ENCODE measurements at places on chromosomes 7 and 10. TPM values are rescaled to one million over a fixed set of nuclear protein-coding genes. Genes with fewer than 3 reads are reported as not detected.

GRCh38 chr7:29955799-29956486, 33.7 kb downstream of the SCRN1 start:
- no peaks in the 10 kb centered on the region for H3K36me3 ChIP-seq
- H3K4me1 ChIP-seq: no peaks in the 10 kb centered on the region
- no peak overlapping the region for H3K27ac ChIP-seq
- no peak overlapping the region for H3K4me3 ChIP-seq
- no peak for DNase-seq

GRCh38 chr7:158424531-158424930, 163.1 kb downstream of the PTPRN2 start:
- no peaks in the 10 kb centered on the region for H3K27me3 ChIP-seq
- no peaks in the 10 kb centered on the region for H3K36me3 ChIP-seq
- no peak overlapping the region for H3K4me3 ChIP-seq
- H3K4me1 ChIP-seq: no peaks in the 10 kb centered on the region

GRCh38 chr10:15227611-15228372, 59.3 kb upstream of the NMT2 start:
- H3K4me1 ChIP-seq: no peaks in the 10 kb centered on the region
- no peak overlapping the region for H3K27ac ChIP-seq
- H3K27me3 ChIP-seq: no peaks in the 10 kb centered on the region
- DNase-seq: no peak
- H3K36me3 ChIP-seq: no peaks in the 10 kb centered on the region
- no peak overlapping the region for H3K4me3 ChIP-seq

GRCh38 chr10:12807096-12807755, 194.3 kb downstream of the CCDC3 start:
- no peaks in the 10 kb centered on the region for H3K4me1 ChIP-seq
- DNase-seq: no peak
- no peaks in the 10 kb centered on the region for H3K36me3 ChIP-seq

- H3K4me3 ChIP-seq: no peak overlapping the region
- H3K4me1 ChIP-seq: no peaks in the 10 kb centered on the region
- no peak overlapping the region for H3K27ac ChIP-seq
- H3K36me3 ChIP-seq: no peaks in the 10 kb centered on the region
- no peaks in the 10 kb centered on the region for H3K27me3 ChIP-seq
These were observed 354.8 kb downstream of the CXCL12 start for GRCh38 chr10:44030132-44030531.

DNA sequence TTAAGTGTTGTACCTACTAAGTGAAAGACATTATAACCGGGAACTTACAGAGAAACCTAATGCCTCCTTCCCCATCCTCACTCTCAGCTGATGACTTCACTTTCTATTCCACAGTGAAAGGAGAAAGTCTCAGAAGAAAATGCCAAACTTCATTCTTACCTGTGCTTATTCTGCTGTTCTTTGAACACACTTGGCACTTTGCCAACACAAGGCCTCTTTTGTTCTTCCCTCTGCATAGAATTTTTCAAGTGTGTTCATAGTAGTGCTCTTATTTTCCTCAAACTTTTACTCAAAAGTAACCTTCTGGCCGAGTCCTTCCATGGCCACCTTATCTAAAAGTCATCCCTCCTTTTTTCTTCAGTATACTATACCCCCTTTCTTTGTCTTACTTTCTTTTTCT, 59.4 kb upstream of the ETV1 start:
- H3K27ac ChIP-seq: no peak overlapping the region
- H3K36me3 ChIP-seq: no peaks in the 10 kb centered on the region
- no peak for DNase-seq
- H3K4me1 ChIP-seq: no peaks in the 10 kb centered on the region
- H3K27me3 ChIP-seq: no peaks in the 10 kb centered on the region

GRCh38 chr7:100891568-100892247, 2.2 kb upstream of the UFSP1 start:
- no peaks in the 10 kb centered on the region for H3K36me3 ChIP-seq
- no peak overlapping the region for H3K4me3 ChIP-seq
- H3K27ac ChIP-seq: no peak overlapping the region
- peaks cover 36% of the 10 kb centered on the region for H3K4me1 ChIP-seq
- DNase-seq: no peak

DNA sequence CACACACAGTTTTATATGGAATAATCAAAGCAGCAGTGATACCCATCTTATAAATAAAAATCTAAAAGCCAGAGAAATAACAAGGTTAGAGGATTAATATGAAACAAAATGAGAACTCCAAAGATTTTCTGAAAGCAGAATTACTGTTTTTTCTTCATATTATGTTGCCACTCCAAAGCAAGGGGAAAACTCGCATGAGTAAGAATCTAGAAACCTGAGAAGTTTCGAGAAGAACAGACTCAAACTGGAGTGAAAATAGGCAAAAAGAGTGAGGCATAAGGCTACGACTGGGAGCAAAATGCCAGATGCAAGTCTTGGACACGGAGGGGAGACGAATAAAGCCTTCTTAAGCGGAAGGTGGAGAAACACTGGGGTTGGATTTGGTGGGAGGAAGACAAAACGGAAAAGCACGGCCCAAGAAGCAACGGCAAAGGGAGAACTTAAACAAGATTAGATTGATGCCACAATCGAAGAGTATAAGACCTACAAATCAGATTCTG, 923 bp downstream of the TNPO3 start:
- H3K4me1 ChIP-seq: peaks cover 17% of the 10 kb centered on the region
- H3K4me3 ChIP-seq: peak overlapping the region; percentile 99
- no peaks in the 10 kb centered on the region for H3K36me3 ChIP-seq

- H3K27me3 ChIP-seq: no peaks in the 10 kb centered on the region
- DNase-seq: no peak
- no peaks in the 10 kb centered on the region for H3K4me1 ChIP-seq
- no peak overlapping the region for H3K27ac ChIP-seq
These were observed 838.8 kb downstream of the GRID1 start for GRCh38 chr10:85527616-85528317.

GRCh38 chr10:92829786-92830377, 18.4 kb upstream of the EXOC6 start:
- H3K4me1 ChIP-seq: peaks cover 14% of the 10 kb centered on the region
- no peak overlapping the region for H3K27ac ChIP-seq
- H3K4me3 ChIP-seq: no peak overlapping the region

DNA sequence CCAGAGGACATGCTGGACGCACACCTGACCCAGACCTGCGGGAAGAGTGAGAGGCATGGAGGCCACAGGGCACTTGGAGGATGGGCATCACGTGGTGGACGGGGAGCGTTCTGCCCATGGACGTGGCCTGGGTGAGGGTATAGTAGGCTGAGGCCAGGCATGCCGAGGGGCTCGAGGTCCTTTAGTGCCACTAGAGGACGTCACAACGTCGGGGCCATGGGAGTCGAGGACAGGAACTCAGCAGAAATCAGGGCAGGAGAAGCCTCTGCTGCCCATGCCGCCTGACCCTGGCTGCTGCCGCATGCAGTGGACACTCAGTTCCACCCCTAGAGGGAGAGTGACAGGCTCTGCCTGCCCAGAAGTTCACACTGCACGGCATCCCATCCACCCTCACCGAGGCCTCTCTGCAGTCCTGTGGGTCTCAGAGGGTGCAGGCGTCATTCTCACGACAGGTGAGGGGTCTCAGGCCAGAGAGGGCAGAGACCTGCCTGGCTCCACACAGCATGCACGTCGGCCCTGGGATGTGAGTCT, 198.7 kb downstream of the ADARB2 start:
- H3K4me1 ChIP-seq: no peaks in the 10 kb centered on the region
- H3K4me3 ChIP-seq: no peak overlapping the region
- H3K36me3 ChIP-seq: no peaks in the 10 kb centered on the region
- DNase-seq: no peak
- no peaks in the 10 kb centered on the region for H3K27me3 ChIP-seq

GRCh38 chr7:44189286-44189992, at the start of gene GCK:
TSS of gene GCK (minus strand) at chr7:44189439. CDS start at chr7:44188953, 486 bp downstream.
- no peak within 1 kb of the TSS for H3K4me3 ChIP-seq
- no peak for DNase-seq
- no peaks in the 10 kb centered on the region for H3K4me1 ChIP-seq

DNA sequence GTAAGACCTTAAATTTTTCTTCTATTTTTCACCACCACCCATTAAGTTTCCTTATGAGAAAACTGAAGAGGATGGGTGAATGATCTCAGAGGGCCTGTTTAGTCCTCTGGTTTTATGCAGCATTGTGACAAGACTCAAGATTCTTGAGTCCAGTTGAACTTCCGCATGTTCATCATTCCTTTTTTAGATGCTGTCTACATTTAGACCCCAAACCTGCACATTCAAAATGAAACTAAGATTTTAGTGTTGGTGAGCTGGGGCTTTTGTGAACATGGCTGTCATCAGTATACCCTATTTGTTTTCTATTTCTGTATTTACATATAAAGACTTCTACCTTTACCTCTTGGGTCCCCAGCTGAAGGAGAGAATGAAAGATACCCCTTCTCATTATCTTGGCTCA, 31.1 kb downstream of the NET1 start:
- peaks cover 25% of the 10 kb centered on the region for H3K4me1 ChIP-seq
- H3K27ac ChIP-seq: no peak overlapping the region
- H3K36me3 ChIP-seq: no peaks in the 10 kb centered on the region
- no peak overlapping the region for H3K4me3 ChIP-seq
- DNase-seq: no peak

DNA sequence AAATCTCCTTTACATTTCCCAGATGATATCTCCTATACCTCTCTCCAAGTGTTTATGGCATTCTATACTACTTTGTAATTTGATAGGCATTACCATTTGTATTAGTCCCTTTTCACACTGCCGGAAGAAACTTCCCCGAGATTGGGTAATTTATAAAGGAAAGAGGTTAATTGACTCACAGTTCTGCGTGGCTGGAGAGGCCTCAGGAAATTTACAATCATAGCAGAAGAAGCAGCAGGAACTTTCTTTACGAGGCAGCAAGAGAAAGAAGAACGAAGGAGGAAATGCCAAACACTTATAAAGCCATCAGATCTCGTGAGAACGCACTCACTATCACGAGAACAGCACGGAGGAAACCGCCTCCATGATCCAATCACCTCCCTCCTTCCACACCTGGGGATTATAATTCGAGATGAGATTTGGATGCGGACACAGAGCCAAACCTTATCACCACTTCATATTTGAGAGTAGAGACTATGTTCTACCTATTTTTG, 1194.6 kb downstream of the SORCS1 start:
- H3K36me3 ChIP-seq: no peaks in the 10 kb centered on the region
- no peak overlapping the region for H3K27ac ChIP-seq

- peaks cover 11% of the 10 kb centered on the region for H3K4me1 ChIP-seq
- DNase-seq: no peak
- H3K27ac ChIP-seq: no peak overlapping the region
- H3K36me3 ChIP-seq: no peaks in the 10 kb centered on the region
These were observed 180.4 kb upstream of the PHYHIPL start for GRCh38 chr10:58996063-58996462.

GRCh38 chr10:90136731-90137316, 435.4 kb downstream of the KIF20B start:
- no peaks in the 10 kb centered on the region for H3K36me3 ChIP-seq
- H3K4me3 ChIP-seq: no peak overlapping the region
- no peak for DNase-seq

- H3K4me3 ChIP-seq: no peak overlapping the region
- DNase-seq: peak; percentile 50
- peaks cover 60% of the 10 kb centered on the region for H3K4me1 ChIP-seq
- no peaks in the 10 kb centered on the region for H3K27me3 ChIP-seq
- no peak overlapping the region for H3K27ac ChIP-seq
These were observed 6.5 kb downstream of the DEPP1 start for GRCh38 chr10:44971935-44972757.

DNA sequence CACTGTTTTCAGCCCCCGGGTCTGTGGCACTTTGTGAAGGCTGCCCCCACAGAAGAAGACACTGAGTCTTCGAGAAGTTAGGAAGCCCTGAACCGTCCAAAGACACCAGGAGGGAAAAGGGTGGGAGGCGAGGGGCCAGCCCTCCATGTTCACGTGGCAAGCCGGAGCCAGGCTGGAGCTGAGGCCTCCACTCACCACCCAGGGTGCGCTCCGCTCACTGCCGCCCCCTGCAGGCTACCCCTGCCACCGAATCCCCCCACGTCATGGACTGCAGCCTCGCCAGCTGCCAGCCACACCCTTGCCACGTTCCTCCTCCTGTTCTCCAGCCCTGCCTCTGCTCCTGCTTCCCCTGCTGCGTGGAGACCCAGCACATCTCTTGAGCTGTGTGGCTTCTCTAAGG, 59.0 kb upstream of the EN2 start:
- no peak overlapping the region for H3K4me3 ChIP-seq
- no peaks in the 10 kb centered on the region for H3K4me1 ChIP-seq
- no peak for DNase-seq

DNA sequence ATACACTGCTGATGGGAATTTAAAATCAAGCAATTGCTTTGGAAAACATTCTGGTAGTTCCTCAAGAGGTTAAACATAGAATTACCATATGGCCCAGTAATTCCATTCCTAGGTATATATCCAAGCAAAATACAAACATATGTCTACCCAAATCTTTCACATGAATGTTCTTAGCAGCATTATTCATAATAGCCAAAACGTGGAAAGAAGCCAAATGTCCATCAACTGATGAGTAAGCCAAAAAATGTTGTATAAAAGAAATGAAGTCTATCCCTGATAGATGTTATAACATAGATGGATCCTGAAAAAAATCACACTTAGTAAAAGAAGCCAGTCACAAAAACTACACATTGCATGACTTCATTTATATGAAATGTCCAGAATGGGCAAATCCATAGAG, 893.0 kb downstream of the SORCS3 start:
- H3K36me3 ChIP-seq: no peaks in the 10 kb centered on the region
- H3K4me1 ChIP-seq: no peaks in the 10 kb centered on the region
- no peaks in the 10 kb centered on the region for H3K27me3 ChIP-seq
- no peak overlapping the region for H3K27ac ChIP-seq
- no peak overlapping the region for H3K4me3 ChIP-seq

- H3K27ac ChIP-seq: no peak overlapping the region
- H3K4me1 ChIP-seq: peaks cover 4% of the 10 kb centered on the region
- DNase-seq: peak; percentile 33
- H3K36me3 ChIP-seq: no peaks in the 10 kb centered on the region
- no peaks in the 10 kb centered on the region for H3K27me3 ChIP-seq
These were observed 53.0 kb downstream of the SPOCK2 start for GRCh38 chr10:72035252-72035887.

- no peaks in the 10 kb centered on the region for H3K4me1 ChIP-seq
- no peaks in the 10 kb centered on the region for H3K27me3 ChIP-seq
- DNase-seq: no peak
- H3K27ac ChIP-seq: no peak overlapping the region
- H3K36me3 ChIP-seq: no peaks in the 10 kb centered on the region
These were observed 202.1 kb upstream of the AKR1E2 start for GRCh38 chr10:4623757-4624420.

The NUTM2D gene
- 2.4 TPM for total RNA-seq

The THSD7A gene
- 0.21 TPM for total RNA-seq

The PALD1 gene
- total RNA-seq: 3.7 TPM

The ADAM22 gene
- 7.0 TPM for total RNA-seq

The TYW1B gene
- total RNA-seq: 1.9 TPM
